ENCODE measurements at places on chromosomes 11 and 22. TPM values are rescaled to one million over a fixed set of nuclear protein-coding genes. Genes with fewer than 3 reads are reported as not detected.

DNA sequence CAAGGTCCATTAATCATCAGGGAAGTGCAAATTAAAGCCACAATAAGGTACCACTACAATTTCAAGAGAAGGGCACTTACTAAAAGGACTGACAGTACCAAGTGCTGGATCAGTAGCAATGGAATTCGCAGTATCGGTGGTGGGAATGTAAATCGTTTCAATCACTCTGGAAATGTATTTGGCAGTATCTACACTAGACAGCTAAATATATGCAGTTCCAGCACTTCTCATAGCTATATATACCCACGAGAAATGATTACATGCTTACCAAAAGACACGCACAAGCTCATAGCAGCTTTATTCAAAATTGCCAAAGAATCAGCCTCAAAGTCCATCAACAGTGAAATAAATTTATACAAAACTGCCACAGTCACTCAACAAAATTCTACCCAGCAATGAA lies 4.4 kb upstream of the ZNF280B start:
- H3K27ac ChIP-seq: no peak overlapping the region
- DNase-seq: no peak
- H3K4me3 ChIP-seq: no peak overlapping the region
- H3K4me1 ChIP-seq: no peaks in the 10 kb centered on the region
- peaks cover 9% of the 10 kb centered on the region for H3K27me3 ChIP-seq

MUC6 gene
- total RNA-seq: not detected

DNA sequence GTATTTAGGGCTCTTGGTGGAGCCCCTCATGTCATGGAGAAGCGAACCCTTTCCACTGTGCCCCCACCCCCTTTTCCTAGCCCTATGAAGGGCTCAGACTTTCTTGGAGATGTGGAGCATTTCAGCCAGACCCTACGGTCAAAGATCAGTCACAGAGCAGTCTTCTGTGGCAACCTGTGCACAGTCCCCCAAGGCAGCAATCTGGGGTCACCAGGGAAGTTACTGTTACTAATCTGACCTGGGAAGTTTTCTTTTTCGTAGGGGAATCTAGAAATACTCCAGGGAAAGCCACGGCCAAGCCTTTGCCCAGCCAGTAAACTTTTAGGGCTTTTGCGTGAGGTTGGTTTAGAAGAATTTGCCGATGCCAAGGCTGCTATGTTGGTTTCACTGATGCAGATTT lies 50.6 kb downstream of the ZBTB16 start:
- H3K27me3 ChIP-seq: no peaks in the 10 kb centered on the region
- DNase-seq: no peak
- peak overlapping the region; percentile 28 for H3K4me3 ChIP-seq

GRCh38 chr11:7167976-7168740 lies 79.4 kb downstream of the RBMXL2 start:
- no peaks in the 10 kb centered on the region for H3K4me1 ChIP-seq
- no peak for DNase-seq
- H3K27ac ChIP-seq: no peak overlapping the region
- no peak overlapping the region for H3K4me3 ChIP-seq

- no peak for DNase-seq
- peaks cover 6% of the 10 kb centered on the region for H3K4me1 ChIP-seq
- H3K4me3 ChIP-seq: no peak overlapping the region
- H3K36me3 ChIP-seq: no peaks in the 10 kb centered on the region
- no peak overlapping the region for H3K27ac ChIP-seq
- no peaks in the 10 kb centered on the region for H3K27me3 ChIP-seq
Measured at GRCh38 chr11:46892838-46893237, 25.5 kb downstream of the LRP4 start.

- H3K27me3 ChIP-seq: peaks cover 42% of the 10 kb centered on the region
- no peak for DNase-seq
- H3K27ac ChIP-seq: no peak overlapping the region
- no peaks in the 10 kb centered on the region for H3K36me3 ChIP-seq
- no peaks in the 10 kb centered on the region for H3K4me1 ChIP-seq
Measured at GRCh38 chr22:39558254-39558727, 12.3 kb upstream of the CACNA1I start.

Measured in gastrocnemius medialis (tissue), 4 donors.